ENCODE measurements at places on chromosomes 16 and 17. TPM values are rescaled to one million over a fixed set of nuclear protein-coding genes. Genes with fewer than 3 reads are reported as not detected.
A peak's percentile ranks its signal among the peaks of the same experiment; 100 is the strongest.

GRCh38 chr17:57556320-57556719, 188.8 kb downstream of the CCDC182 start:
- no peak for DNase-seq

Gene KDM6B
- total RNA-seq: 22.1 TPM

DNA sequence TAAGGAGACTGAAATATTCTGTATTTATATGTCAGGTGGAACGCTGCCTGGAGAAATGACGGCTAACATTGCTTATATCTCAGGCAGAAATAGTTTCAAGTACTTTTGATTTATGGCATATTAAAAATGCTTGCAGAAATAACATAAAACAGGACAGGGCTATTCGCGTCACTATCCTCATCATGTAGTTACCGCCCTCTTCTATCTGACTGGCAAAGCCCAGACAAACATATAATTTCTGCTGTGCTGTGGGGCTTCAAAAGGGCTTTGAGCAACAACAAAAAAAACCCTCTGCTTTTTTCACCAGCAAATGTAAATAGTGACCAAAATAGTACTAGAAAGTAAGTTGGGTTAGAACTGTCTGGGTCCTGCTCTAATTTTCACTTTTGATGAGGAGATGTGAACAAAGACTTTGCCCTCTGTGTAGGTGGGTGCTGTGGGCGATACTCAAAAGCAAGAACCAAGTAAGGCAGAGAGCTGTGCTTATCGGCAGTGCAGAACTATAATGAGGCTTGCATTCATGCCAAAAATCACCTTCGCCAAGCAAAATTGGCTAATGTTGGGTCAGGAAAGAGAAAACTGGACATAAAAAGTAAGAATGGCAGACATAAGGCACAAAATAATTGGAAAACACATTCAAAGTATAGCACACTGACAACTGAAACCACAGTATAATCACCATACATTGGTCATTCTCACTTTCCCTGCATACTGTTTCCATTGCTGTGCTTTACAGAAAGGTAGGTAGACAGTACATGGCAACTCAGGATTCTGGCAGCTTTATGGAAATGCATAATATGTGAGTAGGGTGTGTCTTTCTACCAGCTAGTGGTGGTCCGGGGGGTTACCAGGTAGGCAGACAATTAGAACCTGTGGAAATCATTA, 151.2 kb upstream of the AXIN2 start:
- no peak for DNase-seq

Gene CES3
- 0.62 TPM for total RNA-seq

Gene MYCBPAP
- total RNA-seq: 0.13 TPM

- no peak for DNase-seq
Observed at GRCh38 chr17:12789481-12790248, at the start of gene ARHGAP44. ARHGAP44 (plus strand) TSS chr17:12789498; CDS start chr17:12789839, 341 bp downstream.

GRCh38 chr17:1590029-1590746, 27.6 kb upstream of the PITPNA start:
- no peak for DNase-seq

DNA sequence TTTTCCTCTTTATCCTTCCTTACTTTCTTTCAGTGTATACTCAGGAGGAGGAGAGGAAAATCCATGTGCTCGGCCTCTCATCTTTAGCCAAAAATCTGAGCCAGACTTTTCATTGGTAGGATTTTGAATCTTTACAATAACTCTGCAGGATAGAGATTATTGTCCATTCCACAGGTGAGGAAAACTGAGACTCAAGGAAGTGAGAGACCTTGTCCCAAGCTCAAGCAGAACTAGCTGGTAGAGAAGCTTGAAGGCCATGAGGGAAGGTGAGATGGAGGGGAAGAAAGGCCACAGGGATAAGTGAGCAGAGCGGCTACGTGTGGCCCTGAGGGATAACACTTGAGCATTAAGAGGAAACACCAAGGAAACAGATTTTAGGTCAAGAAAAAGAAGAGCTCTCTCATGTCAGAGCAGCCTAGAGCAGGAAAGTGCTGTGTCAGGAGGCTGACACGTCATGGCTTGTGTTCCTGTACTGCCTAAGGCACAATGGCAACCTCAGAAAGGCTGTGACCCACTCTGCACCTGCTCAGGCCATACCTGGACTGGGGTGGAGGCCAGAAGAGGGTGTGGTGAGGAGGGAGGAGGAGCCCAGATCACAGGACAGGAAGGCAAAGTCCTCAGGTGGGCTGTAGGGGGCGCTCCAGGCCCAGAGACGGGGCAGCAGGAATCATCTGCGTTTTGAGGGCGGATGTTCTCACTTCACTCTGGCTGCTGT, 11.9 kb downstream of the MT4 start:
- DNase-seq: peak; percentile 83

DNA sequence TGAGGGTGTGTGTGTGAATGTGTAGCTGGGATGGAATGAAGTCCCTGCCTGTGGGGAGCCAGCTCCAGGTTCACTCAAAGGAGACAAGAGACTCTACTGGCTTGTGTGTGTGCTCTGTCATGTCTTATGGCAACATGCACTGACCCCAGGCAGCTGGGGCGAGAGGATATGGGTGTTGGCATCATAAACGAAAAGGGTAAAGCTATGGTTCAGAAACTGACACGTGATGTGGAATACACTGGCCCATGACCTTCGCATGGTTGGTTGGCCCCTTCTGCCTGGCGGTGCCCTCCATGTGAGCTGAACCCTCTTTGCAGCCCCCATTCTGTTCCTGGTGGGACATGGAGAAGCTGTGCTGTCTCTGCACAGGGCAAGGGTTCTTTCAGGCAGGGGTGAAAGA, 21.9 kb downstream of the ZNF750 start:
- DNase-seq: no peak

DNA sequence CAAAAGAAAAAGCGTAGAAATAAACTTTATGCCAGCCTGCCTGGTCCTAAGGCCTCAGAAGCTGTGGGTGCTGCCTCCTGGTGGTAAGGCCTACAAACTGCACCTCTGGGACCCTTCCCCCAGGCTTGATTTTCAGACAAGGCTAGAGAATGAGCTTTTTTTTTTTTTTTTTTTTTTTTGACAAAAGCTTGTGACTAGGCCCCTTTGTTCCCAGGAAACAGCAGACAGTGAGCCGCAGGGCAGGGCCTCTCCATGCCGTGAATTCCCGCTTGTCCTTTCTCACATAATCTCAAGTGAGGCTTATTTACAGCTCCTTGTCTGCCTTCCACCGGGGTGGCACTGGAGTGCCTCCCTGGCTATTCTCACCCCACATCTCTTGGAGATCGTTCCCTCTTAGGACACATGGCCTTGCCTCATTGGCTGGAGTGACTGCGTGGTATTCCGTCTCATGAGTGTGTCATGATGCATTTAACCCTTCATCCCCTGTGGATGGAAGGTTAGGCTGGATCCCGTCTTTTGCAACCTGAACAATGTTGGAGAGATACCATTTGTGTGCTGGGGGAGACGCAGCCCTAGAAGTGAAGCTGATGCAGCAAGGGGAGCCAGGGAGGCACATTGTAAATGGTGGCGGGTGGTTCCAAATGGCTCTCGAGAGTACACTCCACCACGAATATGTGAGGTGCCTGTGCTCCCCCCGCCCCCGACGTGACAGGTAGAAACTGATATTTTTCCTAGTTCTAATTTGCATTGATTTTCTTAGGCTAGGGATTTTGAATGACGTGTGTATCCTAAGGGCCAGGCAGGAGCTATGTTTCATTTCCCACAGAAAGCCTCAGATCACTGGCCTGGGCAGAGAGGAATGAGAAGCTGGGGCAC, 49.6 kb downstream of the USP22 start:
- peak; percentile 73 for DNase-seq

DNA sequence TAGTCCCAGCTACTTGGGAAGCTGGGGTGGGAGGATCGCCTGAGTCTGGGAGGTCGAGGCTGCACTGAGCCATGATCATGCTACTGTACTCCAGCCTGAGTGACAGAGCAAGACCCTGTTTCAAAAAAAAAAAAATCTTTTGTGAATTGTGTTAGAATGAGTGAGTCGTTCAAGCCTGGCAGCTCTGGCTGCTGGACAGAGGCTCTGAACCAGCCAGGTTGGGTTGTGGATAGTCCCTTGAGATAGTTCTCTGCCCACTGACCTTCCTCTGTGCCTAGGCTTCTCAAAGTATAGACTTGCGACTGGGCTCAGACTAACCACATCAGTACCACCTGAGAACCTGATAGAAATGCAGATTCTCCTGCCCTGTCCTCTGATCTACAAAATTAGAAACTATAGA, 2.2 kb upstream of the KSR1 start:
- no peak for DNase-seq

Gene CA4
- 3.7 TPM for total RNA-seq

DNA sequence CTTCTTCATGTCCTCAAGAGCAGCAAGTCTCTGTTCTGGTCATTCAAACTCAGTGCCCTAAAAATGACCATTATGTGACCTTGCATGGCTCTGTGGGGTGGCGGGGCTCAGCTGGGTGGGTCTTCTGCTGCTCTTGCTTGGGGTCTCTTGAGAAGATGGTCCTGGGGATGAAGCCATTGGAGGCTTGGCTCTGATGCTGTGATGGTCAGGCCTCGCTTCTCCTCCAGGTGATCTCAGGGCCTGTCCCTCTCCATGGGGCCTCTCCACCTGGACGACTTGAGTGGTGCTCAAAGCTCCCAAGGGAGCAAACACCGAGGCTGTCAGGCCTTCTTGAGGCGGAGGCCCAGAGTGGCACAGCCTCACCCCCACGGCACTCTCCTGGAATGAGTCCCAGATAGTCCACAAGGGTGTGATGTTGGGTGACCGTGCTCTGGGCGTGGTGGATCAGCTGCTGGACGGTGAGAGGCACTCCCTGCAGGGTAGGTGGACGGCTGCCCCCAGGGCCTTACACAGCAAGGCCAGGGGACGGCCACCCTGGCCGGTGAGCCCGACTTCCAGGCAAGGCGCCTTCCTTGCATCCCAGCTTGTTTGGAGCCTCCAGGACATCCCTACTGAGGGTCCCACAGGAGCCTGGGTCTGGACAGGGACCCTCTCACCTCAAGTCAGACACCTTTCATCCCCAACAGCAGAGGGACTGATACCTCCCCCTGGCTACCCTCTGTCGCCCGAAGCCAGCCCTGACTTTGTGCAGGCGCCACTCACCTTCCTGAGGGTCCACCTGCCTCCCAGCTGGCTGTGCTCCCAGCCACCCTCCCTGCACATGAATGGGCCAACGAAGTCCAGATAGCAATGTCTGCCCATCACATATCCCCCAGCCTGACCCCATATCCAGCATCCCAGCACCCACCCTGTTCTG, 48.7 kb downstream of the USP22 start:
- peak; percentile 47 for DNase-seq

- no peak for DNase-seq
Observed at GRCh38 chr16:1874854-1875253, 2.9 kb upstream of the MEIOB start.

Gene CISD3
- 67.1 TPM for total RNA-seq

Gene PMFBP1
- 0.08 TPM for total RNA-seq

DNA sequence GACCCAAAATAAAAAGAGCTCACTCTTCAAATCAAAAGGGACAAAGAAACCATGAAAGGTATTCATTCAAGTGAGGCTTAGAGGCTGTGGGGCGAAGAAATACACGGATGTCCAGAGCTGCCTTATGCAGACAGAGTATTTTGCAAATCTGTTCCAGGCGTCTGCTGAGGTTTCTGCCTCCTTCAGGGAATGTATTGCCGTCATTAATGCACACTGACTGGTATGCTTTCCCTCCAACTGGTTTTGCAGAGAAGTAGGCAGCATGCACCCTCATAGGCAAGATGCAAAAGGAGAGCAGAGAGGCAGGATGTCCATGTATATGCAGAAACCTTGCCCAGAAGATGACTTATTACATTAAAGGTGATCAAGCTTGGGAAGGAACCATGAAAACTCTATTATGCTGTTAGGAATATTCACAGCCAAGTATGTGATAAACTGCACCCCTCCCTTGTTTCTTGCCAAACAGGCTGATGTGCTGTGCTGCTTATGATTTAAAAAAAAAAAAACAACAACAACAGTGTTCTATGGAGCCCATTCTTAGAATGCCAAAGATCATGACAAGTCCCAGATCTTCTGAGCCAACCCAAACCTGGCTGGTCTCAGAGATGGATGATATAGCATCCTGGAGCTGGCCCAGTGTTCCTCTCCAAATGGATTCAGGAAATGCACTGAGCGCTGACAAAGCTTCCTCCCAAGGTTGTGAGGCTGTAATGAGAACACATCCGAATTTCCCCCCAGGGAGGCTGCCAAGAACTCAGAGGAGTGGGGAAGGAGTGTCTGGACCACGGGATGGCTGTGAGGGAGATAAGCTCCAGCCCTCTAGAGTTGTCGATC, 77.6 kb upstream of the HLF start:
- no peak for DNase-seq

DNA sequence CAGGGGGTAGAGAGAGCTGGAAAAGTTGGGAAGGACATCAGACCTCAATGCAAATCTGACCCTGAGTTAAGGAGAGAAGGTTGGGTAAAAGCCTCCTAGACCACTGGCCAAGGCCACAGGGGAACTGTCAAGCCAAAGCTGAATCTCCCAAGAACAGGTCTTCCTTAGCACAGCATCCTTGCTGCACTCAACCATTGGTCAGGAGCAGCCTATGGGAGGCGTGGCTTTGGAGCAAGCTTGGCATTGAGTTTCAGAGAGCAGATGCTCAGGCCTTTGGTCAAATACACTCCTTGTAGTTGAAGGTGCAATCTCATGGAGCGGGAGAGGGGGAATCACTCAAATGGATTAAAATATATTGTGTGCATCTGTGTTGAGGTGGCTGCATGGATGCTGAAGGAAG, 21.8 kb downstream of the SOX9 start:
- no peak for DNase-seq

- DNase-seq: no peak
Observed at GRCh38 chr17:27996202-27997043, 46.1 kb upstream of the NLK start.

Gene FXR2
- total RNA-seq: 83.5 TPM

- peak; percentile 59 for DNase-seq
Observed at GRCh38 chr17:66829386-66829864, 5.5 kb upstream of the CACNG5 start.

DNA sequence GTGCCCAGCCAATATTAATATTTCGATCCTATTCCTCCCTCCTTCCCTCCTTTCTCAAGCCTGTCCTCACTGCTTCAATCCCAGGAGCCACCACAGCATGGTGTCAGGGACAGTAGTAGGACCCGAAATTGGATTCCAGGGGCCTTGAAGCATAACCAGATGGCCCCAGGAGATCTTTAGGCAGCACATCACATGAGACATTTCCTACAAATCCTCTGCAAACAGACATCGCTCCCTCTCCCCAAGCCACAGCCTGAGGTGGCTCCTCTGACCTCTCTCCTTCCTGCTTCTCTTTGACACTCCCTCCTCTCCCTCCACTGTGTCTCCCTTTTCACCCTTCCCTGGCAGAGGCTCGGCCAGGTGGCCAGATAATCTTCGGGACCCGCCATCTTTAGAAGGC, 76.6 kb downstream of the BMERB1 start:
- no peak for DNase-seq

DNA sequence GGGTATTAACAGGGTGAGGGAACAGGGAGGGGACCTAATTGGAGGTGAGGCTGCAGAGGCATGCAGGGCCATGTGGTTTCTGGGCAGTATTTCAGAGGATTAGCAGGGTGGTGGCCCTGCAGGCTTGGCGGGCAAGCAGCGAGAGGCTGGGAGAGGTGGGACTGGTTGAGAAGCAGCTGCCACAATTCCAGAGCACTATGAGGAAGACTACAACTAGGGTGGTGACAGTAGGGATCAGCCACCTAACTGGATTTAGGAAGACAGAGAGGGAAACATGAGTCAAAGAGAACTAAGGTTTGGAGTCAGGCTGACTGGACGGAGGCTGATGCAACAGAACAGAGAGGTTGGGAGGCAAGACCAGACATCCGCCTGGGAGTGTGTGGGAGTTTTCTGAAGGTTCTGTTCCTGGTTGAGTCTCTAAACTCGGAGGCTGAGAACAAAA, 12.3 kb downstream of the ALOXE3 start:
- DNase-seq: no peak
